Activated CD4-positive, alpha-beta T cell treated with anti-CD3 and anti-CD28 coated beads, Interleukin-2, Interleukin-6, amounts not matched to agents 100 ng/mL and 50 ng/mL, durations not matched to agents 16 hours and 8 hours (primary cell): ENCODE measurements at places on chromosomes 1 and 21.

DNA sequence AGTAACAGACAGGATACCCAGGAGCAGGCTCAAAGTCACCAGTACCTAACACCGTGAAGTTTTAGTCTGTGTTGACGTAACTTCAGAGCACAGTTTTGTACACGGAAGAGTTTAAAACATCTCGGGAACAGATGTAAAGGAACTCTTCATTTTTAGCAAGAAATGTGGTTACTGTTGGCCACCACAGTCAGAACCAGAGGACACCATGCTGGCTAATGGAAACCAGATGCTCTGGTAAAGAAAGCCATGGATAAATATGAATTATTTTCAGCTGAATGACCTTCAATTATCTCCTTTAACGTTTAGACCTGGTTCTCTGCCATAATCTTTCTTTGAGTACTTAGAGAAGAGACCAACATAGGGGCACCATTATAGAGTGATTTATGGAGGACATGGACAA is 115.9 kb downstream of the NTMT2 start:
- no peak for DNase-seq

GRCh38 chr1:21290546-21290944 is 282 bp upstream of the ECE1 start:
- DNase-seq = peak; percentile 15

DNA sequence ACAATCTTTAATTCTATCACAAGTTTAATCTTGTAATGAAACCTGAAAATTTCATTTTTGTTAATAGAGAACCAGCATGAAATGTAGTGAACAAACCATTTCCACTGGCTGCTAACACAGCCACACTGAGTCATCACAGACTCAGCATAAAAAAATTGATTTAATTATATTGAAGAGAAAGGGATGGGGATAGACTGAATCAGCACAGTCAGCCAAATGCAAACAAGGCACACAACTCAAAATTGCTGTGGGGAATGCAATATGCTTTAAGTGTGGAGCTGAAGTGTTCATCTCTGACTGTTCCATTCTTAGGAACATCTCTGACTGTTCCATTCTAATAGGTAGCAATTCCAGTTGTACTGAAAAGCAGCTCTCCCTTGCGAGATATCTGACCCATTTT is 299.8 kb downstream of the MRPL39 start:
- DNase-seq = no peak

DNA sequence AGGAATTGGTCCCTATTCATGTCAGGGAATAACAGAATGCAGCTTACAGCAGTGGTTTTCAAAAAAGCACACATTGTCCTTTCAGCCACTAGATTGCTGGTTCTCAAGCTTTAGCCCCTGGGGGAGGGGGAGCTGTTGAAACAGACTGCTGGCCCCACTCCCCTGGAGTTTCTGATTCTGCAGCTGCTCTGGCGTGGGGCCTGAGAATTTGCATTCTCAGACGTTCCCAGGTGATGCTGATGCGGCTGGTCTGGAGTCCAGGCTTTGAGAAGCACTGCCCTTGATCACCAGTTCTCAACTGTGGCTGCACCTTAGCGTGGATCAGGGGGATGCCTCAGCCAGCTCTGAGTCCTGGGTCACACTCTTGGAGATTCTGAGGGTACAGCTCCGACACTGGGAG is 62.7 kb upstream of the LAPTM5 start:
- no peak for DNase-seq

DNA sequence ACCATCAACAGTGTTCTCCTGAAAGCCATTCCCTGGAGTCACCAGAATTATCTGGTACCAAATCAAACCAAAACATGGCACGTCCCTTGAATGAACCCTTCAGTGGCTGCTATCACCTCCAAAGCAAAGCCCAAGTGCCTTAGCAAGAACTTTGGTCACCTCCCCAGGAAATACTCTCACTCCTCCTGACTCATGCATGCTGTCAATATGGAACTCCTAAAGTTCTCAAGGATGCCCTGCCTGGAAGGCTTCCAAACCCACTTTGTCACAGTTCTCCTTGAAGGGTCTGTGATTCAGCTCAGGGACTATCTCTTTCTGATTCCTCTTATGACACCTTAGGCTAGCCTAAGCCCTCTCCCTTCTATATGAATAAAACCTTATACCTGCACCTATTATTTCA is 146.1 kb upstream of the RUNX1 start:
- no peak for DNase-seq
